ENCODE measurements at places on chromosomes 2 and 18.

- DNase-seq = no peak
Measured at GRCh38 chr2:241208058-241208457, 19.6 kb downstream of the ANO7 start.

DNA sequence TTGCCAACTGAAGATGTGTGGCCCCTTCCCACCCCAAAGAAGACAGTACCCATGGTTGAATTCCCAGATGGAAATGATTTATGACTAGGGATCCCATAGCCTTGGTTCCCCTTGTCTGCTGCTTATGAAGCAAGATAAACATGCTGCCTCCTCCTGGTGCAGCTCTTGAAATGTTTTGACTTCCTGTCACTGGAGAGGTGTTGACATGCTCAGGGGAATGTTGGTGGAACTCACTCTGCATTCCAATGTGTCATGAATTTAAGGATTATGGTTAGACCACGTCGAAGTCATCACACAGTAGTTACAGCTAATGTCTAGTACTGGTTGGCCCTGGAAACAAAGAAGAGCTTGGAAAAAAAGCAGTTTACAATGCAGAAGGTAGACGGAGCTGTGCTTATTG, 69.0 kb upstream of the FAM110C start:
- no peak for DNase-seq

- DNase-seq = no peak
Measured at GRCh38 chr2:64374686-64375085, 79.3 kb upstream of the LGALSL start.

DNA sequence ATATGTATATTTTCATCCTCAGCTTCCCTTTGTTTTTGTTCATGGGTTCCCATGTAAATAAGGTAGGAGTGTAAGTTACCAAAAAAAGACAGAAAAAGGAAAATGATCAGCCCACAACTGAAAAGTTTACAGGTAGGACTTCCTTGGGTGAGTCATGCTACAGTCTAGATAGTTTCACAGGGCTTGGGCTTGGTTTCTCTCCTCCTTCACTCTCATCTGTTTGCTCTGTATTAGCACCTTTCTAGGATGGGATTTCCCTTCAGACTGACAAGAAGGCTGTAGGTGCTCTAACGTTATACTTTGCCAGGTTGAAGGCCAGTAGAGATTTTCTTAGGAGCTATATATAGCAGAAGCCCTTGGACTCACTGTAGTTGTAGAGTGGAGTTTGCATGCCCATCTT, 57.9 kb downstream of the FAM171B start:
- no peak for DNase-seq

DNA sequence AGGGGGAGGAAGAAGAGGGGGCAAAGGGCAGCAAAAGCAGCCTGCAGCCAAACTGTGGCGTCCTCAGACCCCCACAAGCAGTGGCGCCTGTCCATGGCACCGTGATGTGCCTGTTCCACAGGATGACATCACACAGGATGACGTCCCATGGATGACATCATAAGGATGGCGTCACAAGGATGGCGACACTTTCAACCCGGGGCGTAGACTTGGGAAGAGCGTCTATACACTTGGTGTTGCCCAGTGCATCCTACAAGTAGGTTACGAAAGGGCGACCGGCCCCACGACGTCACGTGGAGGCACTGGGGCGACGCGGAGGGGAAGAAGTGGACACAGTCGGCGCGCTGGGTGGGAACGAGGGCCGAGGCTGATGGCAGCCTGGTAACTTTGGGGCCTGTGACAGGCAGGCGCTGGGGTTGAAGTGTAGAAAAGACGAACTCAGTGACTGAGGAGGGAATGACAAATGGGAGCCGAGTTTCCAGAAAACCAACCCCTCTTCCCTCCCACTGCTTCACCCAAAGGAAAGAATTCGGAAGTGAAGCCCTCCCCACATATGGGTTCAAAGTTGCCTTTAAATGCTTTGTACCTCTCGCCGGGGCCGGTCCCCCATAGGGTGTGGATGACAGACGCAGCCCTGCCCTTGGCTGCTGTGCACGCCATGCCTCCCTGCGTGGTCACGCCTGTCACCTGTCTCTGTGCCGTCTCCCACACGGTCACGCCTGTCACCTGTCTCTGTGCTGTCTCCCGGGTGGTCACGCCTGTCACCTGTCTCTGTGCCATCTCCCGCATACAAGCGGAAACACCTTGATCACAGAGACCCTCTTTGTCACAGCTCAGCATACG, 13.4 kb upstream of the KCNG2 start:
- DNase-seq = no peak

GRCh38 chr18:5197032-5197434, at the start of gene AKAIN1:
AKAIN1 (minus strand) TSS chr18:5197257; CDS start chr18:5197053, 204 bp downstream.
- no peak for DNase-seq

DNA sequence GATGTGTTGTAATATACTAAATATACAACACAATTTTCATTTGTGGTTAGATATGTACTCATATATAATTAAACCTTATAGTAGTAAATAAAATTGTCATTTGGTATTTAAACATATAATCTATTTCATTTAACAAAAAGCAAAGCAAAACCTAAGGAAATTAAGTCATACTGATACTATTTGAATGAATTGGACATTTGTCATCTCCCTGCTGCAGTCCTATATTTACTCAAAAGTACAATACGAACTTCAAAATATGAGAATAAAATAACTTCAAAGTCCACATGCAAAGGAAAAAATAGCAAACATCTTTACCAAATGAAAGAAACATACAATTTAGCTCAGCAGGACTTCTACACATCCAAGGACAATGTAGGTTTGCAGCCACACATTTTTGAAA, 11.8 kb upstream of the HAT1 start:
- DNase-seq = no peak

DNA sequence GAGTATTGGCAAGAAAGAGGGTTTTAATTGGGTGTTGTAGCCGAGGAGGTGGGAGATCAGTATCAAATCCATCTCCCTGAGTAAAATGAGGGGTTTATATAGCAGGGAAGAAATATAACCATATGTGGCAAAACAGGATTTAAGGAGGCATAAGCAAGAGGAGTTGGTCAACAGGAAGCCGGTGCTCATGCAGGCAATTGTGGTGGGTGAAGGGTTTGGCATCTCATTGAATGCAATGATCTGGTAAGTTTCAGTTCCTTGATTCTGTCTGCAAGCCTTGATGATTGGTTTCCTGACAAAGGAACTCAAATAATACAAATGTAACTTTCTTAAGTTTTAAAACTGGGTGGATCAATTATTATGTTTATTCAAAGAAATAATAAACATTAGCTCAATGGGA, 564.4 kb upstream of the LINC00305 start:
- no peak for DNase-seq

DNA sequence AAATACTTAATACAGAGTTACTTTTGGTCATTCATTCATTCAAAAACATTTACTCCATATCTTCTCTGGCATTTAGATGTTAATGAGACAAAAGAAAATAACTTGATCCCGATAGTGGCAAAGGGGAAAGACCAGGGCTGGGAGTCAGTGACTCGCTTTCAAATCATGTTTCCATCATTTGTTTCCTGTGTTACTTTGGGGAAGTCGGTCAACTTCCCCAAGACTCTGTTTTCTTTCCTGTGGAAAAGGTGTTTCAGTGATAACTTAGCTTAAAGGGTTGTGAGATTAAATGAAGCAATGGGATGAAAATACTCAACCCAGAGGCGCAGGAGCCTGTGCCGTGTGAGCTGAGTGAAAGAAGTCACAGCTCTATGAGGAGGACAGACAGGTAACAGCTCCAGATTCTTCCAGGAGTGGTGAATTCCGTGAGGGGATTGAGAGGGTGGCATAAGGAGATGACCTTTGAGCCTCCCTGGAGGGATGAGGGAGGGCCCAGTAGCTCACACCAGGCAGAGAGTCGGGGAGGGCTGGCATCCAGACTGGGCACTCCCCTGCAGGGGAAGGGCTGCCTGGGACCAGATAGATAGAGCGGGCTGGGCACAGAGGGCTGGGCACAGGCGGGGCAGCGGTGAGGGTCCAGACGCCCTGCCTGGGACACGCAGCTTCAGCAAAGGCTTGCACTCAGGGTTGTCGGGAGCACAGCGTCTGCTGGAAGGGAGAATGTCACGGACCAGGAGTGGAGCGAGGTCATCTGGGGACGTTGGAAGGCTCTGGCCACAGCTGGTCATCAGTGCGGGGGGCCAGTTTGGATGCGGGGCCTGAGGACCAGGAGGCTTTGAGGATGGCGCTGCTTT, 70.1 kb downstream of the TSHZ1 start:
- no peak for DNase-seq

GRCh38 chr2:120715941-120716340, 19.7 kb upstream of the GLI2 start:
- DNase-seq = no peak

GRCh38 chr18:77015771-77016710, 116.5 kb downstream of the MBP start:
- no peak for DNase-seq

DNA sequence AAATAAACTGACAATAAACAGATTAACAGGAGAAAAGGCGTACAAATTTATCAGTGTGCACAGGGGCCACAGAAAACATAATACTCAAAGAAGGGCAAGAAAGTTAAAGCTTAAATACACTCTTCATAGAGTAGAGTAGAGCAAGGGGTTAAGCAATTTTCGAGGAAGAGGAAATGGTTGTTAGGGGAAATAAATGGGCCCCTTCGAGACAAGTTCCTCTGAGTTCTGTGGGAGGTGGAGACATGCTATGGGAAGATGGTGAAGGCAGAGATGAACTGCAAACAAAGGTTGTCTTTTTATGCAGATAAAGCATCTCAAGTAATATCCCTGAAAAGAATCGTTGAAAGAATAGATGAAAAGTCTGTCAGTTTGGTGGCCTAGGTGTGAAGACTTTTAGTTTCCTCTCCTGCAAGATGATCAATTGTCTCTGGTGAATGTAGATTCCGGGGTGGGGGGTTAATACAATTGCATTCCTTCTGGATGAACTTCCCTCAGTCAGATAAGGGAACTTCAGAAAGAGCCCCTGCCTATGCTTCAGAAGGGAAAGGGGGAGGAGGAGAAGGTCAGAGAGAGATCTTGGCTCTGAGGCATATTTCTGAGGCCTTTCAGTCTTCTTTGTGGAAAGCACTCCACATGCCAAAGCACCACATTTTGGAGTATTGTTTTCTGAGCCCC, 127.0 kb downstream of the METTL4 start:
- DNase-seq = no peak

GRCh38 chr18:35005963-35006577, 35.1 kb upstream of the MAPRE2 start:
- DNase-seq = no peak

GRCh38 chr2:239316562-239317465, 84.0 kb downstream of the HDAC4 start:
- no peak for DNase-seq

- no peak for DNase-seq
Measured at GRCh38 chr2:68206793-68207192, 45.5 kb downstream of the PPP3R1 start.

DNA sequence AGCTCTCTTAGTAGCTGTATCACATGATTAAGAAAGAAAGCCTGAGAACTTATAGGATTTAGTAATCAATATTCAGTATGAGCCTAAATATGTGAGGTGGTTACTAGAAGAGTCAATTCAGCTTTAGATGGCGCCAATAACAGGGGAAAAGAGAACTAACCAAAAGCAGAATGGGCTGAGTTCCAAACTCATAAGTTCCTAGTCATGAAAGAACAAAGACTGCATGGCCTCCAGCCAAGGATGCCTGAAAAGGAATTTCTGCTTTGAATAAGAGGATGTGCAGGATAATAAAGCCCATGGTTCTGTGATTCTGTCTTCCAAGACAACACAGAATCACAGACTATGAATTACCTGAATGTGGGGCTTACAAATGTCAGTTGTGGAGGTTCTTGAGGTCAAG, 196.5 kb downstream of the SATB2 start:
- DNase-seq = no peak

DNA sequence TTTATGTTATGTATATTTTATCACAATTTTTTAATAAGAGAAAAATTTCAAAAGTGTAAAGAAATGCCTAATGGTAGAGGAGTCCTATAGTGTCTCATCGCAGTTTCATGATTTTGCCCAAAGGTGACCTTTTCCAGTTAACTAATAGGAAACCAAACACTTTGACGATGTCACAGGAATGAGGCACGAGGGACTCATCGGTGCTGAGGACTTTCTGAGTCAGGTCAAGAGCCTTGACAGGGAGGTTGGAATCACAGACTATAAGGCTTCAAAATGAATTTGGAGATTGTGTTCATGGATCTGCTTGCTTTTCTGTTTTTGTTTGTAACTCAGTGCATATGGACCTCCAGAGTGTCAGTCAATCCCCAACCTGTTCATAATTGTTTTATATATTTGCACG, 15.1 kb upstream of the RTTN start:
- DNase-seq = no peak

DNA sequence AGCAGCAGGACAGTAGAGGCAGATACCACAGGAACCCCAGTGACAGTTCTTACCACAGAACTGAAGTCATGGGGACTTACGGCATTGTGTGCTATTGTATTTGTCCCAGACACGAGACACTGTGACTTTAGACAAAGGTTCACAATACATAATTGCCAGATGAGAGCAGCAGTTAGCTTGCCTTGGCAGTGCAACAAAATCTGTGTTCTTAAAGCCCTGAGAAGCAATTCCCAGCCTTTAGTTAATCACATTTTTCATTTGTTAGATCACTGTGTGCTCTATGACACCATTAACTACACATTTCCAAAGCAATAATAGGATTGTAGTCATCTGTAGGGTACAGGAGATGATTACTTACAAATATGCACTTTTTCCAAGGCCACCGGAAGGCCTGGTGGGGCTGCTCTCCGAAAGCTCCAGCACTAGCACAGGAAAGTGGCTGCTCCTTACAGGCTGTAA, 97.5 kb upstream of the LDLRAD4 start:
- DNase-seq = no peak

DNA sequence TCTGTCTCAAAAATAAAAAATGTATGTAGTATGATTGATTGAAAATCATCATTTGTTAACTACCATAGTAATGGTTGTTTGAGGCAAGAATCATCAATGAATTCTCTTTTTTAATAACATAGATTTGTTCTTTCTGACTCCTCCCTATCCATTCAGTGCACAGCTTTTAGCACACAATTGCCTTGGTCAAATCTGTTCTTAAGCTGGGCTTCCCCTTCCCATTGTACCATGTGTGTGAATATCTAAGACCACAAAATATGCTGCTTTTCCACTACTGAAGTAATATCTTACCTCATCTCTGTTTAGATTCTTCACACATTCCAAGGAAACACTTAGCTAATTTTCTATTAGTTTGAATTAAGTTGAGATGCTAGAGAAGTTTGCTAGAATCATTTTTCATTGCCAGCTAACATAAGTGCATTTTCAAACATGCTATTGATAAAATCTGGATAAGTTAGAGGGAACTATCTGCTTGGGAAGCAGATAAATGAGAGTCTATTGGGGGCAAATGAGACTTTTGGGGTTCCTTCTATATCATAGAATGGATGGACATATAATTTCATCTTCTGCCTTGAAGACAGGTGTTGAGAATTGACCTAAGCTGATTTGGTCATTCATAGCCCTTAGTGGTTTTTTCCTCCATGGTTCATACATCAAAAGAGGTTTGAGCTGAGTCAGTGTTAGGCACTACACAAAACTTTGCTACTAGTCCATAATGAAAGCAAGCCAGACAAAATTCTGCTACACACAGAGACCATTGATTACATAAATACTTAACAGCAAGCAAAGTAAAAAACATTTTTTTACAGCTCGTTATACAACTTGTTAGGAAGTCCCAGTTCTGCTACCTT, 231.9 kb downstream of the PLCL1 start:
- DNase-seq = no peak
